SJCRH30 (cell line): ENCODE measurements at places on chromosomes 4 and X.

GRCh38 chr4:118888666-118889311 is at the start of gene SYNPO2:
SYNPO2 (plus strand) TSS chr4:118888854; CDS start chr4:118889037, 183 bp downstream.
- DNase-seq, result peak; percentile 62

- no peak for DNase-seq
Observed at GRCh38 chr4:120821977-120822376, 100.5 kb downstream of the PRDM5 start.

- peak; percentile 13 for DNase-seq
Observed at GRCh38 chr4:183757060-183757459, 98.0 kb downstream of the TRAPPC11 start.

DNA sequence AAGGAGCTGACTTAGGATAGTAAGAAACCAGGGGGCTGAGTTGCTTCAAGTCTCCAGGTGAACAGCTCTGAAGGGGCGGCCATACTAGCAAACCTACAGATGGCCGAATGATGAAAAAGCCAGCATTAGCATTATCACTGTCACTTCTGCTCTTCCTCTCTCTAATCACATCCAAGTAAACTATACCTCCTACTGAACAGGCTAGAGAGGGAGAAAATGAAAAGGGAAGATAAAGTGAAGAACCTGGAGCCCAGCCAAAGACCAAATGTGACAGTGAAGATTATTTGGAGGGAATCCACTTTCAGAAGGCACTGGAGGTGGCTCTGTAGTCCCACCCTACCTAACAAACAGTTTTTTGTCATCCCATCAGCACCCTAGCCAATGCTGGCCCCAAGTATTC is 50.4 kb upstream of the PRPS1 start:
- DNase-seq, result no peak

- no peak for DNase-seq
Observed at GRCh38 chr4:168815379-168816345, 194.4 kb downstream of the CBR4 start.

- DNase-seq, result no peak
Observed at GRCh38 chr4:22969287-22969896, 276.7 kb downstream of the GBA3 start.

DNA sequence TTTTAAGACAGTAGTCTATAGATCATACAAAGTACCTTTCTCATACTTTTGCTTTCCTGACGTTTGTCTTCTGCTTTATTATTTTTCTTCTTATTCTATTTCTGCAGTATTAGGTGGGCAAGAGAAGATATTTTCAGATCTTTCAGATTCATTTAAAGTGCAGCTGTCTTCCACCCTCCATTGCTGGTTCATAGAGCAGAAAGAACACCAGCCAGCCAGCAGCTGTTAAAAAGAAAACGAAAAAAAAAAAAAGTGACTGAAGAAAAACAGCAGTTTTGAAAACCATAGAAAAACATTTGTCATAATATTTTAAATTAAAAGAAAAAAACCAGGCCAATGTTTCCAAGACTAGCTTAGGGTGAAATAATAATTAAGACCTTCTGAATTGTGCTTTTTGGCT is 42.9 kb downstream of the SMAD1 start:
- DNase-seq, result peak; percentile 9

DNA sequence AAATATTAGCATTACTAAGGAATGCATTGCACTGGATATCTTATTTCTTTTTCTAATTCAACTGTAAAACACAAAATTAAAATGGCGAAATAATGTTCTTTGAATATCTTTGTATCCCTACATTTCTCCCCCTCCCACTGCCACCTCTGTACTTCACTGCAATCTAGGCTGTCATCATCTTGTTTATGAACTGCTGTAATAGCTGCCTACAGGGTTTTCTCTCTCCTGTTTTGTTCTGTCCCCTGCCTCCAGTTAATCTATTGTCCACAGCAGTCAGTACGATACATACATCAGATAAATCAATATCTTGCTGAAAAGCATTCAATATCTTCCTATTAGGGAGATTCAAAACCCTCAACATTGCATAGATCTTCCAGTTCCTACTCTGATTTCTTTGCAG is 528.4 kb downstream of the KCNIP4 start:
- DNase-seq, result no peak

DNA sequence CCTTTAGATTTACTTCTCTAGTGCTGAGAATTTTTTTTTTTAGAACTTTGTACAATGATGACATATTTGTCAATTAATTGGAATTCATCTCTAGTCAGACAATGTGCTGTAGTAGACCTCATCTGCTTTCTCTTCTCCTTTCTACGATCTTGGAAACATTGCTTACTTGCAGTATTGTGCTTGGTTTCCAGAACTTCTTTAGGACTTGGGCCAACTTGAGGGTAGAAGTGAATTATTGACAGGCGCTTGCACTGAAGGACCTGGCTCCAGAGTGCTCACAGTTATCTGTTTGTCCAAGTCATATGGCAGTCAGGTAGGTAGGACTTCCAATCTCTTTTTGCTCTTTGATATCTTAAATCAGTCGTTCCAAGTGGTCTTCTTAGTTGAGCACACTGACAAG is 39.6 kb downstream of the FNIP2 start:
- DNase-seq, result no peak

DNA sequence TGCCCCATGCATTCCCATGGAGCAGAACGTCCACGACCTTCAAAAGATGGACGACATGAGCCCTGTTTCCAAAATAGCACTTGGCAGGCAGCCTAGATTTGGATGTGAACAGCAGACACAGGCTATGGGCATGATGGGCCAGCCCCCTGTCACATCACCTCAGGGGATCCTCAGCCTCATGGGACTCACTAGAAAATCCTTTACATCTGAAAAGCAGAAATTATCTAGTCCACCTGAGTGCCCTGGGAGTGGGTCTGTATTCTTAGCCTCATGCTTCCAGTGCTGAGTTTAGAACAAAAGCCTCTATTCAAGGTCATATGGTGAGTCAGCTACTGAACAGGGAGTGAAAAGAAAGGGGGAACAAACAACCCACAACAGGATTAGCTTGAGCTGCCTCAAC is 35.8 kb downstream of the GRIA3 start:
- DNase-seq, result peak; percentile 15

GRCh38 chr4:95409127-95409526 is 139.6 kb downstream of the UNC5C start:
- no peak for DNase-seq
